ENCODE measurements at places on chromosomes 16 and 17.

DNA sequence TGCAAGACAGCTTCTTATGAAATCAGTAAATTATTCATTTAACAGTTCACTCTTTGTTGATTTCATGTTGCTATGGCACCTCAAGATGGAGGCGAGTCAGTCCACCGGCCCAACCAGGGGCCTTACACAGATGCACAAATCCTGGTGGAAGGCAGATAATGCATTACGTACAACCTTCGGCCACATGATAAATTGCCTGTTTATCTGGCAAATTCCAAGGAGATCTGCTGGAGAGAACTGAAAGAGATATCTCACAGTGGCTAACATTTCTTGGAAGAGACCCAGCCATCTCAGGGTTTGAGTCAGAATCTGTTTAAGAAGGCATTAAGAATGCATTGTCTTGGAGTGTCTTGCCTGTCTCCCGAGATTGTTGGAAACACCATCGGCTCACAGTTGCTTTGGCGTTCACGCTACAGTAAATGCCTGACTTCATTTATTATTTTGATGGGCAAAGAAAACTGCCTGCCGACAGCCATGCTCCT, 225.6 kb downstream of the MSI2 start:
- DNase-seq = no peak

GRCh38 chr17:10294180-10294579, 78.6 kb downstream of the MYH13 start:
- no peak for DNase-seq

DNA sequence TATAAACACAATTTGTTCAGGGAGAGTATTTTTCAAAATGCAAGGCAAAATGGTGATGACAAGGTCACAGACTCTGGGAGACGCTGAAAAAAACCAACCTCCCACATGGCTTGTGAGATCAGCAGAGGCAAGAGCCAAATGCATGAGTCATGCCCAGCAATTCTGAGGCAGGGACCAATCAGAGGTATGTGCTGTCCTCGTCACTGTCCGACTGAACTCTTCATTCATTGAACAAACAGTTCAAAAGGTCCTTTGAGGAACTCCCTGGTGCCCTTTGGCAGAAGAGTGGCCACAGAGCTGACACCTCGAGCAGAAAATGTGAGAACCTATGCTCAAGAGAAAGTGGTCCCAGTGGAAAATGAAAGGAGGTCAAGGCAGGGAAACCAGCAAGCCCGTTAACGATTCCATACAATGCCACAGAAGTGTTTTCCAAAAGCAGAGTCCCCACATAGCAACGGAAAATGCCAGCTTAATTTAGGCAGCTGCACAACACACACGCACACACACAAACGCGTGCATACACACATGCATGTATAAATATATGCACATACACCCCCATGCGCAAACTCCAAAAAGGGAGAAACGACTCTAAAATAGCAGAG, 50.9 kb downstream of the CDH11 start:
- no peak for DNase-seq

DNA sequence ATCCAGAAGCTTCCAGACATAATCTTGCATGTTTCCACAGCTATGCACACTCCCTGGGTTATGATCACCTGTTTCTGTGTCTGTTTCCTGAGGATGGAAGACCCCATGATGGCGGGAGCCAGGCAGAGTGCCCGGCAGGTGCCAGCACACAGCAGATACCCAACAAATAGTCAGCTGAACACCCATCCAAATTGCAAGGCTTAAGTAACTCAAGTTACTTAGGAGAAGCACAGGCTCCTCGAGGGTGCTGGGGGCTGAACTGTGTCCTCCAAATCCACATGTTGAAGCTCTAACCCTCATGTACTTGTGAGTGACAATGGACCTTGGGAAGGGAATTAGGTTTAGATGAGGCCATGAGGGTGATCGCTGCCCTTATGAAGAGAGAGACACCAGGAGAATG, 79.5 kb upstream of the DOC2B start:
- DNase-seq = no peak

- DNase-seq = no peak
Measured at GRCh38 chr16:56269281-56269680, 78.0 kb downstream of the GNAO1 start.

GRCh38 chr17:46157443-46158062, 35.7 kb downstream of the KANSL1 start:
- DNase-seq = no peak

GRCh38 chr16:67928561-67929364, 2.9 kb downstream of the CTRL start:
- DNase-seq = peak; percentile 45

DNA sequence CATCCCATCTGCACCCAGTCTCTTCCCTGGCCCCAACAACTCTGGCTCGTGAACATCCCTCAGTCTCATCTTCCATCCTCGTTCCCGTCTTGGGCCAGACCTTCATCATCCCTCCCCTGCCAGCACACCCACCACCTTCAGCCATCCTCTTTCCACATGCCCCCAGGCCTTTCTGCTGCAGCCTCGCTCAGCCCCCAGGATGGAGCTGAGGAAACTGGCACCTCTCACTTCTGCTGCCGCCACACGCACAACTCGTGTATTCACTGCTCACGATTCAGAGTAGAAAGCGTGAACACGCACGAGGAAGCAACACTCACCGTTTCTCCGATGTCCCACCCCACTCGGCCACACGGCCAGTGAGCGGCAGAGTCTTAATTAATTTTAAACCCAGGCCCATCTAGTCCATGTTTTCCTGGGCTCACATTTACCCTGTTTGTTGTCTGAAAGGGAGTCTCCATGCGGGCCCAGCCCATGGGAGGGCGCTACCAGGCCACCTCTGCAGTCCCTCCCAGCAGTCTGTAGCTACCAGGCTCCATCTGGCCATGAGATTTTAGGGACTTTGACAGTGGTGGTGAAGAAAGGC, 12.5 kb downstream of the C16orf90 start:
- no peak for DNase-seq

GRCh38 chr16:23801378-23801777, 34.4 kb upstream of the PRKCB start:
- peak; percentile 56 for DNase-seq

DNA sequence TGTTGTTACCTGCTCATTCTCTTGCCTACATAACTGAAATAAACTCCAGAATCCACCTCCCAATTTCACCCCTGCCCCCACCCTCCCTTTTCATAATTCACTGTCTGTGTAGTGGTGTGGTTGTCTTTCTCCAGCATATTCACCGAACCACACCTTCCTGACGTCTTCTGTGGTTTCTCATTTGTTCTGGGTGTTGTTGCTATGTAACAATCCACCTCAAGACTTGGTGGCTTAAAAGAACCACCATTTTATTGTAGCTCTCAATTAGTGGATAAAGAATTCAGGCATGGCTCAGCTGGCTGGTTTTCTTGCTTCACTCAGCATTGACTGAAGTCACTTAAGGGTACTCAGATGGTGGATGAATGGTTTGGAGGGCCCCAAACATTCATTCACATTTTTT, 229.8 kb downstream of the MAF start:
- no peak for DNase-seq

DNA sequence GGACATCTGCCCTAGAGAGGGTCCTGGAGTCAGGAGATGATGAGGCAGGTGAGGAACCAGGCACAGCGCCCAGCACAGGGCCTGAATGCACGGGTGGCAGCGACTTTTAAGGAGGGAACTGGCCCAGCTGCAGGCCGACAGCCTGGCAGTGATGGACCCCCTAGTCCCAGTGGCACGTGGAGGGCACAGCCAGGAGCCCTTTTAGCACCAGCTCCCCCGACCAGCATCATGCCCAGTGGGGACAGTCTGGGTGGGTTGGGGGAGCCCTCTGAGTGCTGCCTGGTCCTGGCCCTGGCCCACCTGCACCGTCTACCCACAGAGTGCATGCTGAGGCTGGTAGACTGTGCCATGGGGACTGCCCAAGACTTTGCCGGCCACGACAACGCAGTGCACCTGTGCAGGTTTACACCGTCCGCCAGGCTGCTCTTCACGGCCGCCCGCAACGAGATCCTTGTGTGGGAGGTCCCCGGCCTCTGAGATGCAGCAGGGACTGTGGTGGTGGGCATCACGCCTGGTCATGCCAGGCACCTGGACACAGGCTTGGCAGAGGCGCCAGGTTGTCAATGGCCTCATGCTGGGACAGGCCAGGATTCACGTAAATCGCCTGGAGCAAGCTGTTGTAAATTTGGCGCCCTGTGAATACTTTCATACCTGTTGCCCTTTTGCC, 686 bp upstream of the RHOT2 start:
- DNase-seq = no peak

DNA sequence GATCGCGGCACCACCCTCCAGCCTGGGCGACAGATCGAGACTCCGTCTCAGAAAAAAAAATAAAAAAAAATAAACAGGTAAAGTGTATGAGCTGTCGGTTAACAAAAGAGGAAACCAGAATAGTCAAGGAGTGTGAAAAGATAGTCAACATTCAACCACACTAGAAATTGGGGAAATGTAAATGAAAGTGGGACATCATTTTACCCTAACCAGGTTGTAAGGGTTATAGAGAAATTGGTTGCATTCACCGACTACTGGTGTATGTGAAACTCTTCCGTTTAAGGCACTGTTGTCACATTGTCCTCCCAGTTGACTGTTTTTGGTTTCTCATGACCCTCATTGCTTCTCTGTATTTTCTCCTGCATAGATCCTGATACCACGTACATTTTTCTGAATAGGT, 62.8 kb downstream of the RABEP1 start:
- no peak for DNase-seq

DNA sequence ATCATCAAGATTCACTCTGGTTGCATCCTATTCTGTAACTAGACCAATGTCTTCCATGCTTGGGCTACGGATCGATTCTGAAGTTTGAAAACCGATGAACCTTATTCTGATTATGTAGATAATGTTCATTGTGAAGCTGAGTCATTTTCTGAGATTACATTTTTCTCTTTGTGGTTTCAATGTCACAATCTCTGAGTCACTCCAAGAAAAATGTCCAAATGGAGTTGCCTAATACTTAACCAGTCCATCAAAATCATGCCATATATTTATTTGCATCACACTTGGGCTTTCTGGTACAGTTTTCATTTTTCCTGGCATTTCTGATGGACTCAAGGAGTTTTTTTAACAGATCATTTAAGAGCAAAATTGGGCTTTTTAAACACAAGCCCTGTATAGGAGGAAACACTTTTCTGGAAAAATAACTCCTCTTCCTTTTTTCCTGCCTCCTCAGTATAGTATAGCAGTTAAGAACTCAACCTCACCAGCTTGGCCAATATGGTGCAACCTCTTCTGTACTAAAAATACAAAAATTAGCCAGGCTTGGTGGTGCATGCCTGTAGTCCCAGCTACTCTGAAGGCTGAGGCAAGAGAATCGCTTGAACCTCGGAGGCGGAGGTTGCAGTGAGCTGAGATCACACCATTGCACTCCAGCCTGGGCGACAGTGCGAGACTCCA, 17.5 kb downstream of the CACNG3 start:
- DNase-seq = no peak

GRCh38 chr16:5056352-5056751, 9.4 kb downstream of the C16orf89 start:
- DNase-seq = peak; percentile 8

- no peak for DNase-seq
Measured at GRCh38 chr17:73956595-73957465, 246.6 kb upstream of the RPL38 start.

- DNase-seq = no peak
Measured at GRCh38 chr17:32261936-32262510, 3.6 kb upstream of the RHBDL3 start.

GRCh38 chr17:42386777-42387657, 1.2 kb downstream of the STAT3 start:
- DNase-seq = no peak

GRCh38 chr17:63694950-63695773, 4.8 kb downstream of the LIMD2 start:
- DNase-seq = no peak
